ENCODE measurements at places on chromosomes 2 and 18.

DNA sequence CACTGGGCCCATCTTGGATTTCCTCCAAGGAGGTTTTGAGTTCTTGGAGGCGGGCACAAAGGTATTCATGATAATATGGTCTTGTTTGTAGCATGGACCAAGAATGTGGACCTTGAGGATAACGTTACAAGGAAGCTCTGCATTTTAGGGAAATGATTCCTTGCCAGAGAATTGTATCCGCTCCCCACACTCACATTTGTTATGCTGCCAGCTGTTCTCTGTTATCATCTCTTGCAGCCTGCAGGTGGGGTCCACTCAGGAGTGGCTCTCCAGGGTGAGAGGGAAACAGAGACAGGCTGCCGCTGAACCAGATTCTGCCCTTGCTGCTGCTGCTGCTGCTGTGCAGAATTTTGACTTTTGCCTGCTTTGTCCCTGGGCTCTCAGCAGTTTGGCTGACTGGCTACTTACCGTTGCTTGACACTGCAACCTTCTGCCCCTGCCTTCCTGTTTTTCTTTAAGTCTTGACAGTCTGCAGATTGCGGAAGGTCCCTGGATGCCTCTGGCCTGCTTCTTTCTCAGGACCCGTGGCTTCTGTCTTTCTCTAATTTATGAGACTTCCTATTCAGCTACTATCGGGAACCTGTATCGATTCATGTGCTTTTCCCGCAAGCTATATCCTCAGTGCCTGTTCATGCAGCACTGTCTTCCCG, 122.3 kb upstream of the DOCK10 start:
- DNase-seq = no peak

GRCh38 chr2:110678457-110679336, 834 bp upstream of the BUB1 start:
- DNase-seq = no peak

- no peak for DNase-seq
Measured at GRCh38 chr18:8771930-8772329, 66.6 kb downstream of the MTCL1 start.

DNA sequence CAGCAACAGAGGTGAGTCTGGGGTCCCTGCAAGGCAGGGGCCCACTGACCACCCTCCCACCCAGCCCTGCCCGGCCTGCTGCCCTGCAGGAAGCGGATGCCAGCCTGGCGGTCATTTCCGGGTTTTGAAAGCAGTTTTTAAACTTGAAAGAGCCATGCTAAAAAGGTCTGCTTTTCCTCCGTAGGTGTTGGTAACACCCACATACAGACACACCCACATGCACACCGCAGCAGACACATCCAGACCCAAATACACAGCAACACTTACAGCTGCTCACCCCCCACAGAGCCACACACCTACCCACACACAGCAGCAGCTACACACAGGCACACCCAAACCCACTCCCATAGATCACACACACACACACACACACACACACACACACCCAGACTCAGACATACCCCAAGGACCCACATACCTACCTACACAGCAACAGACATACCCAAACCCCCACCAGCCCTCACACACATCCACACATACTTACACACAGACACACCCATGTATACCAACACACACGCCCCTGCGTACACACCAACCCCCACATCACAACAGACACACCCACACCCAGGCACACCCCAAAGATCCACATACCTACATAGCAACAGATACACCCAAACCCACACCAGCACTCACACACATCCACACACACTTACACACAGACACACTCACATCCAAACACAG, 7.6 kb downstream of the ZFP36L2 start:
- no peak for DNase-seq

DNA sequence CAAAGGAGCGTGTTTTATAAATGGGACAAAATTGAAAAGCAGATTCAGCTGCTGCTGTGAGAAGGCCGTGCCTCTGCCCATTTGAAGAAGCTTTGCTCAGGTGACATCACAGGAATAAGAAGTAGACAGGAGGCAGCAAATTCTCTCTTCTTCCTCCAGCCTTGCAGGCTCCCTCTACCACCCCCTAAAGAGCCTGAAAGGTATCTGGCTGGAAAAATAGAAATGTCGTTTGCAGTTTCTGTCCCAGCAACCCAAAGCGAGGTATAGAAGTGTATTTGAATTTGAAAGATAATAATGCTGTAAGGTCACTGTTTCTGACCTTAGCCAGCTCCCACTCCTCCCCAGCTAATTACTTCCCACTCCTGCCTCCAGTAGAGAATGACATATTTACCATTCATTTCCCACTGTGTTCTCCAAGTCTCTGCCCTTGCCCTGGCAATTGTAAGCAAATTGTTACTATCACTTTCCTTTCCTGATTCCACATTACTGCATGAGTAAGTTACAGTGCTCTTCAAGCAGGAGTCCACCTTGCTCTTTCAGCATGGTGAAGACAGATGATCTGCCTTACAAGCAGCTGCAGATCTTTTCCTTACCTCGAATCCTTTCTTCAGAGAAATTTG, 56.8 kb upstream of the RASGRP3 start:
- DNase-seq = no peak

DNA sequence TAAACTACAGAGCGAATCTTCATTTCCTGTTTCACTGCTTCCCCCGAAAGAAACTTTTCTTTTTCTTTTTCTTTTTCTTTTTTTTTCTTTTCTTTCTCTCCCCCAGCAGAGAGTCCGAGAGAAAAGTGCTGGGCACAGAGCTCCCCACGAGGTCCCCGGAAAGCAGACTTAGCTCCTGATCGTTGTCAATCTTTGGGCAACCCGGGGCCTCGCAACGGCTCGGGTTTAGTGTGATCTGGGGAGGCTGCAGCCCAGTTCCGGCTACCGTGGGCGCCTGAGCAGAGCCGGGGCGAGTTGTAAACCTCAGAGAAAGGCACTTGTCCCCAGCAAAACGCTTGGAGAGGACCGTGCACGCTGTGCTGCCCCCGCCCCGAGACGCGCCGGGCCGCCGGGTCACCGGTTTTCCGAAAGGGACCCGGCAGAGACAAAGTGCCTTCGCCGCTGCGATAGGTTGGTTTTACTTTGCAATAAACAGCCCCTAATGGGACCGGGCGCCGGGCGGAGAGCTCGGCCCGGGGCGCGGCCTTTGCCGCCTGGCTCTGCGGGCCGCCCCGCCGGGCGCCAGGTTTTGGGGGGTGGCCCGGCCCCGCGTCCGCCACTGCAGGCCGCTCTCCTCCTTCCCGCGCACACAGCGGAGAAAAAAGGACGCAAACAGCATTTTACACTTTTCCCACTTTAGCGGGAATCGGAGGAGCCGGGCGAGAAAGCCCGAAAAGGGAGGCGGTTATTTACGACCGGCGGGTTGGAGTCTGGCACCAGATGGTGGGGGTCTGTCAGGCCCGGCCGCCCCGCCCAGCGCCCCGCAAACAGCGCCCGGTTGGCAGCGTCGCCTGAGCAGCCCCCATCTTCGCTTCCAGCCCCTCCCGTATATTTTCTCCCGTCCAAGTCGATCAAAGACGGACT, 136.0 kb downstream of the INSIG2 start:
- DNase-seq = no peak

DNA sequence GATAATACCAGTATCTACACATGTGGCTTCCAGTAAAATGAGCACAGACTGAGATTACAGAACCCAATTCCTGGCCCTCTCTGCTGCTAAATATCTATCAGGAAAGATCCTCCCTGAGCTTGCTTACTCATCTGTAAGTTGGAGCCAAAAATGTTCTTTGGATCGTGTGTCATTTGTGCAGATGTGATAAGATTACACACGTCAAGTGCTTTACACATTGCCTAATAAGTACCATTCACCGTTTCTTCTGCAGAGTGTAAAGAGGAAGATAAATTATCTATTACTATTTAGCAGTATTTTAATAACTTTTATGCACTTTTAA, 23.2 kb upstream of the SLC20A1 start:
- no peak for DNase-seq

Measured in SK-N-MC (cell line).